ENCODE measurements at places on chromosomes 7 and 10.

DNA sequence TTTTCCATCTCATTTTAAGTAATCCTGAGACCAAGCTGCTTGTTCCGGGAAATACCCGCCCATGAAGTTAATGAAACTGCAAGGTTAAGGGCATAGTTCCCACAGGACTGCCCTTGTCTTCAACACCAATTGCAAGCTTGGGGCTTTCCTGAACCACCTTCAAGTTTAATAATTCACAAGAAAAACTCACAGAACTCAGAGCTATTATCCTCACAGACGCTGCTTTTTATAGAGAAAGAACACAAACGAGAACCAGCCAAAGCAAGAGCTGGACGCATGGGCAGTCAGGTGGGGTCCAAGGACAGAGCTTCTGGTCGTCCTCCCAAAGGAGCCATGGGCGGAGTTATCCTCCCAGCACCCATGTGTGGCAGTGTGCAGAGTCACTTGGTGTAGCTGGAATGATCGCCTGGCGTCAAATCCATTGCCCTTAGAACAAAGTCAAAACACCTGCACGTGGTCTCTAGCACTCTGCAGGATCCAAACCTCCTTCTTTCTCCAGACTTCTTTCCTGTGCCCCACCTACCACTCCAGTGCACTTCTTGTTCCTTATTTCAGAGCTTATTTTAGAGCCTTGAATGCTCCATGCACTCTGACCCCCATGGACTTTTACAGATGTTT lies 56.7 kb downstream of the SNX10 start:
- DNase-seq, result no peak

GRCh38 chr7:140028311-140028710 lies 34.4 kb downstream of the PARP12 start:
- DNase-seq, result no peak

- no peak for DNase-seq
Measured at GRCh38 chr7:131921016-131921415, 364.6 kb upstream of the PODXL start.

DNA sequence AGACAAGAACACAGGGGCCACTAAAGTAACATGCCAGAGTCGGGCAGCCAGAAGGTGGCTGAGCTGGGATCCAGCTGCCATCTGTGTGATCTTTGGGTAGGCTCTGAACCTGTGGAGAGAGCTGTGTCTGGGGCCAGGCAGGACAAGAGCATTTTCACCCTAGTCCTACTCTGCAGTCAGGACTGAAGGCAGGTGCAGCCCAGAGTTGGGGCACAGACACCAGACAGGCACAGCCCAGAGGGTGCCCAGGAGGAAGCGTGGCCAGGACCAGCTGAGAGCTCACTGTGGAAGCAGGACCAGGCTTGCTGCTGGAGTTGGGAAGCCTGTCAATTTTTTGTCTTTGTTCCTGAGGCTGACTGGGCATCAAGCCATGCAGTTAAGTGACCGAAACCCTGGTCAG lies 113.6 kb downstream of the ADCY1 start:
- no peak for DNase-seq

DNA sequence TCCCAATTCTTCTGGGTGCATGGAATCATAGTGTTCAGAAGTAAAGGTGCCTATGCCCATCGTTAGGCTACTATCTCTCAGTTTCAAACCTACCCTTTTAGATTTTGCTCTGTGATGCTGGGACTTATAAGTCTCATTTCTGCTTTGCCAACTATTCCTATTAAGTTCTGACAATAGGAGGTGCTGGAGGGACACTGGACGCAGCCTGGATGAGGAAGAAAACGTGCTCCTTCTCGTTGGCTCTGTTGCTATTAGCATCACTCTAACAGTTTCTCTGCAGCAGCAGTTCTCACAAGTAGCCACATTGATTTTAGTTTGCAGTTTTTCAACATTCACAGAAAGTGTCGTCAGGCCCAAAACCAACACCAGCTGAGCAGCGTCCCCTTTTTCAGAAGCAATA lies 72.4 kb downstream of the ABCC2 start:
- no peak for DNase-seq

DNA sequence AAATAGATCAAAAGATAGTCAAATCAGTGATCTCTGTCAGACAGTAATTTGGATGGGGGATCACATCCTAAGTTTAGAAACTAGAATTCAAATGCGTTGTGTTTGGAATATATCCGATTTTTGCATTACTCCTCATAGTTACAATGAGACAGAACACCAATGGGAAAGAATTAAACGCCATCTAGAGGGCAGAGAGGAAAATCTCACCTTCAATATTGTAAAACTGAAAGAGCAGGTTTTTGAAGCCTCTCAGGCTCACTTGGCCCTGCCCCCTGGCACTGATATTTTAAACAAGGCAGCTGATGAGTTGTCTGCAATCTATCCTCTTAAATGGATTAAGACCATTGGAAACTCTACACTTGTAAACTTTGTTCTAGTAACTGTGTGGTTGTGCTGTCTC lies 17.7 kb downstream of the FRG2B start:
- no peak for DNase-seq

GRCh38 chr10:84155521-84155920 lies 16.2 kb downstream of the GHITM start:
- DNase-seq, result no peak

- no peak for DNase-seq
Measured at GRCh38 chr10:50384898-50385297, 133.6 kb upstream of the ASAH2 start.

GRCh38 chr7:100093925-100094486 lies 5.2 kb downstream of the COPS6 start:
- DNase-seq, result no peak
